Astrocyte of the spinal cord (primary cell): ENCODE measurements at places on chromosomes 3 and 15.

DNA sequence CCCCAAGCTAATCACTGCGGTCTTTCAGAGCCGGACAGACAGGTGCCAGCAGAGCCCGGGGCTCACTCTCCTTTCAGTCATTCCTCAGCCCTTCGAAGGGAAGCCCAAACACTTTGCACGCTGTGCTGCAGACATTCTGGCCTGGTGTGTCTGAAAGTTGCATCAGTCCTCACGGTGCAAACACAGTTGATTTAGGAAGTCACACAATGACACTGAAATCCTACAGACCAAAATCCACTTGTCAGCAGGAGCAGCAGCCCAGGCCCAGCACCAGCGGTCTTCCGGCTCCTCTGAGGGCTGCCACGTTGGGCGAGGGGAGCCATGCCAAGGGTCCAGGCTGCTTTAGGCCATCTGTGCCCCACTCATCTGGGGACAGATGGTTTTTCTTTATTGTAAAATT lies 61.6 kb downstream of the RGMA start:
- no peak for DNase-seq

DNA sequence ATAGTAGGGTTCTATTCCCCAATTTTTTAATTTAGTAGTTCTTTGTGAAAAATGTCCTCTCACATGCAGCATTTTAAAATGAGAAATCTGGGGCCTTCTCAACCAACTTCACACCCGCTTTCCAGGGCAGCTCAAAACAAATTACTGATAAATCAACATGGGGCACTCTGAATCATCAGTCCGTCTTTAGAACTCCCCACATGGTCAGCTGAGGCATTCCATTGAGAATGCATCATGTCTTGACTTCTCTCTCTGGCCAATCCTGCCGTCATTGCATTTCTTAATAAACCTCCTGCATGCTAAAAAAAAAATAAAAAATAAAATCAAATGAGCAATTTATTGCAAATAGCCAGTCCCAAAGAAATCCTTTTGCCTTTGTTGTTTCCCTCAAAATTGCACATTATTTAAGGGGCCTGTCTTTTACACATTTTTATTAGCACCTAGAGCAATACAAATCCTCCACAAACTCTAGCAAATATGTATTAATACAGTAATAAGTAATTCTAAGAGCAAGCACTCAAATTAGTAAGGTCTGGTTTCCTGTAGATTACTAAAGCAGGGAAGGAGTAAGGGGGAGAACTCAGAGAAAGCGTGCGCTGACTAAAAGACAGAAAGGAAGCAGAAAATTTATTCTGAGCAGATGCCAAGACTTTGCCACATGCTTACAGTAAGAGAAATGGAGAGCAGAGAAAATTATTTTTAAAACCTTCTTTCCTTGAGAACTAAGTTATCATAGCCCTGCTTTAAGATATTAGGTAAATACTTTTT lies 175.7 kb downstream of the TNIK start:
- peak; percentile 96 for DNase-seq

DNA sequence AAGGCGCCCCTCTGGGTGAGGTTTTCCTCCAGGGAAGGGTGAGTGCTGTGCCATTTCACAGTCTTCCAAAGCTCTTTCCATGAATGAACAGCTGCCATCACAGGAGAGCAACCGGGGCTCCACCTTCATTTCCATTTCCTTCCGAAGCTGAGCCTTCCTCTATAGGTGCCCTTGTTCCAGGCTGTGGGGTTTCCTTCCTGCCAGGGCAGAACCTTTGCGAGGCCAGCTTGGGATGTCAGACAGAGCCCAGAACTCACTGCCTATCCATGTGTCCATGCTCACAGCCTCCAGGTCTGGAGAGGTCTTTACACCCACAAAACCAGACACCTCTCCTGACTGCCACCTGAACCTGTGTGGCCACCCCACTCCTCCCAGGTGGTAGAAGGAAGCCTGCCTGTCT lies 49.2 kb downstream of the SLCO2A1 start:
- no peak for DNase-seq

- DNase-seq = no peak
These were observed 306.2 kb downstream of the NLGN1 start for GRCh38 chr3:173703771-173704170.

GRCh38 chr15:57505949-57506391 lies 85.7 kb upstream of the MYZAP start:
- DNase-seq = peak; percentile 87

GRCh38 chr3:97656638-97657037 lies 107.9 kb upstream of the ARL6 start:
- DNase-seq = no peak

- DNase-seq = no peak
These were observed 1686.7 kb downstream of the SI start for GRCh38 chr3:163391407-163392181.
